CD4-positive, alpha-beta T cell treated with Interleukin-15 for 4 hours (primary cell): ENCODE measurements at places on chromosomes 4 and X.

GRCh38 chrX:41799661-41800060 lies 75.7 kb downstream of the GPR82 start:
- DNase-seq = no peak

DNA sequence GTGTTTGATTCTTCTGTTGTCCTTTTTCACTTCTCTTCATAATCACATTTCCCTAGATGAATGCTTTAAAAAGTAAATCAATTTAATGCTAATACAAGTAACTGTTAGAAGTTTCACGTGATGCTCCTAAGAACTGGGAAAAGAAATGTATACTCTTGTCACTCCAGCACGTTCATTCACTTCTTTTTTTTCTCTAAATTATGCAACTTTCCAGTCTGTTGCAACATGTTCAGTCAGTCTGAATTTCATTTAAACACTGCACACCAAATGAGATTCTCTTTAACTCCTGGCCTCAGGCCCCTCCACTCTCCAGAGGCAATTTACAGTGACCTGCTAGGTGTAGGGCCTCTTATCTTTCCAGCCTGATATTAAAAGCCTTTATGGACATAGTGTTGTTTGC lies 321.9 kb downstream of the HS3ST1 start:
- no peak for DNase-seq

DNA sequence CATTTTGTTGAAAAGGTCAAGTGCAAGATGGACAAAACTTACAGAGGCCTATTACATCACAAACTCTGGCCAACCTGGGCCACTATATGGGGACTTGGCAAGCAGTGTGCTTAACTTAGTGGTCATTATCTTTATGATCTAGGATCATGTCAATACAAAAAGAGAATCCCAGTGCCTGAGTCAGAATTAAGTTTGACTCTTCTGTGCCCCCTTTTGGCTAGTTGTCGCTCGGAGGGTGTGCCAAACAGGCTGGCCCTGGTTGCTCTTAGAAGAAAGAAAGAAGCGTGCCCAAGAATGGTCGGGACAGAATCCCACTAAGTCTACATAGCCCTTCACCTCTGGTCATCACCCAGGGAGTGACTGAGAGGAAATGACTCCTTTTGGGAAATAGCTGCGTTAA lies 100.1 kb downstream of the EIF4E start:
- peak; percentile 33 for DNase-seq

GRCh38 chrX:10159145-10159468 lies 2.3 kb downstream of the CLCN4 start:
- no peak for DNase-seq

DNA sequence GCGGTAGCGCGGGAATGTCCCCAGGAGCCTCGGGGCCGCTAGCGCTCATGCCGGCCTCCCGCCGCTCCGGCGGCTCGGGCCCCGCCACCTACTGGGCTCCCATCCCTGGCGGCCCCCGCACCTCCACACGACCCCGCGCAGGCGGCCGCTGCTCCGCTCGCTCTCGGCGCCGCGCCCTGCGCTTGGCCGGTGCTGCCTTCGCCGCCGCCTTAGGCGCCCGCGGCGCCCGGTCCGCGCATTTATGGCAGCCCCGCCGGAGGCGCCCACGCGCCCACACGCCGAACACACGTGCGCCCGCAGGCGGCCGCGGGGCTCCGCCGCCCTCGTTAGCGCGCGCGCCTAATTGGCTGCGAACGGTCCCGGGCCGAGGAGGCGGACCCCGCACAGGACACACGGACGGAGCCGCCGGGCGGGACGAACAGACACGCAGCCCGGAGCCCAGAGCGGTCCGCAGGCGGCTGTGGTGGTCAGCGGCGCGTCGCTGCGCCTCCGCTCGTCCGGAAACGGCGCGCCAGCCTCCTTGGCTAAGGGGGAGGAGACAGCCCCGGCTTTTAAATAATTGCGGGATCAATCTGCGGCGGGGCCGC lies at the start of gene NKX1-1:
TSS of gene NKX1-1 (minus strand) at position 49 of the 587 bp plus-strand sequence. CDS start at position 49, 0 bp downstream.
- no peak for DNase-seq

DNA sequence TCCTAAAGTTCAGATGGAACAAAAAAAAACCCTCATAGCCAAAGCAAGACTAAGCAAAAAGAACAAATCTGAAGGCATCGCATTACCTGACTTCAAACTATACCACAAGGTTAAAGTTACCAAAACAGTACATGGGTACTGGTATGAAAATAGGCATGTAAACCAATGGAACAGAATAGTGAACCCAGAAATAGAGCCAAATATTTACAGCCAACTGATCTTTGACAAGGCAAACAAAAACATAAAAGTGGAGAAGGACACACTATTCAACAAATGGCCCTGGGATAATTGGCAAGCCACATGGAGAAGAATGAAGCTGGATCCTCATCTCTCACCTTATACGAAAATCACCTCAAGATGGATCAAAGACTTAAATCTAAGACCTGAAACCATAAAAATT lies 44.2 kb upstream of the TMEM192 start:
- no peak for DNase-seq

- DNase-seq = no peak
Observed at GRCh38 chrX:152155766-152156310, 17.5 kb upstream of the MAGEA10 start.

- DNase-seq = peak; percentile 8
Observed at GRCh38 chr4:52659722-52660261, 691 bp upstream of the USP46 start.

DNA sequence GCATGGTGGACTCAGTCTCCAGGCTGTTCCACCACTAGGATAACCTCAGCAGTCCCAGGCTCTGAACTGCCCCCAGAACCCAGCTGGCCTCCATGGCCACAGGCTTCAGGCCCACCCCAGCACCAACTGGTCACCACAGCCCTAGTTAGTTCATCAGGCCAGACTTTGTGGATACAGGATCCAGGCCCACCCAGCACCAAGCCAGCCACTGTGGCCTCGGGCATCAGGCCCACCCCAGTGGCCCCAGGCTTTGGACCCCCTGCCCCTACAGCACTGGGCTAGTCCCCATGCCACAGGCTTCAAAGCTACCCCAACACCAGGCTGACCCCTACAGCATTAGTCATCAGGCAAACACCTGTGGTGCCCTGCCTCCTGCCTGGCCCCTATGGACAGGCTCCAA lies 50.0 kb downstream of the ZCCHC13 start:
- DNase-seq = no peak

- no peak for DNase-seq
Observed at GRCh38 chrX:2516623-2517022, 15.8 kb upstream of the DHRSX start.

DNA sequence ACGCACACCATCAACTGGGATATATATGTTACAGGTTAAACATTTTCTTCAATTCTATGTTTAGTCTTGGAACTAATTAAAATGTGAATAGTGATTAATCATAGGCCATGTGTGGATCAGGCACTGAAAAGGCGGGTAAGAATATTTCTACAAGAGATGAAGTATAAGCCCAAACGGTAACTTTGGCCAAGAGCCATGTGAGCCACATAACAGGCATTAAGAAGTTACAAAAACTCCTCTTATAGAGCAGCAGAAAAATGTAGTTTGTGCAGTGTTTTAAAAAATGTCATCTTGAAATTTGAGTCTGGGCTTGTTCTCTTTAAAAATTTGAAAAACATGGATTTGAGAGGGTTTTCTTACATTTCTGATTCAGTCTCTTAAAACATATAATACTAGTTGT lies 521.8 kb upstream of the DIPK2B start:
- no peak for DNase-seq

DNA sequence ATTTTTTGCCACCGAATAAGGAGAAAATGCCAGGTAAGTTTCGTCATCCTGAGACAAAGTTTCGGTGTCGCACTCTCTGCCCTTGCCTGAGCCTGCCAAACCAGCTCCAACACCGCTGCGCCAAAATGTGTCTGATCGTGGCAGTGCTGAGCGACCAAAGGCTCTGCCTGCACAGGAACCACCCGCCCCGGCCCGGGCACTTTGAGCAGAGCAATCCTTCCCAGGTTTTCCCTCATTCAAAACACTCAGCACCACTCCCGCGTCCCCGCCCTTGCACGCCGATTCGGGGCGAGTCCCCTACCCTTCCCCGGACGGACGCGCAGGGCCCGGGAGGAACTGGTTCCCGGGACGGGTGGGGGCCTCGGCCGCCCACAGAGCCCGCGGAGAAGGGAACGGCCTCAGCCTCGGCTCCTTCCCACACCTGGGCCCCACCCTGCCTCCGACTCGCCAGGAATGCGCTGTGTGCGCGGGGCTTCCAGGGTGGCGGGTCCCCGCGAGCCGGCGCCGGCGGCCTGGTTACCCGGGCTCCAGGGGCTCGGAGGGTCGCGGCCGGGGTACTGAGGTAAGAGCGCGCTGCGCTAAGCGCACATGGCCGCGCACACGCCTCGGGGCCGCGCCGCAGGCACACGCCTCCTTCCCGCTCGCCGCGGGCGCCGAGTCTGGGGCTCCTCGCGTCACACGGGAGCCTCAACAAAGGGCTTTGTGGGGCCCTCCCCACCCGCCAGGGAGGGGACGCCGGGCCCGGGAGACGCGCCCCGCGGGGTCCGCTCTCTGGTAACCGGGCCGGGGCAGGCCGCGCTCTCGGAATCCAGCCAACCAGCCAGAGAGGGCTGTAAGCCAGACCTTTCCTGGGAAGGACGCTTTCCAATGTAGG lies at the start of gene C4orf36:
TSS of gene C4orf36 (minus strand) at position 661 of the 874 bp plus-strand sequence. CDS start 902 bp downstream, outside the sequence.
- no peak for DNase-seq

DNA sequence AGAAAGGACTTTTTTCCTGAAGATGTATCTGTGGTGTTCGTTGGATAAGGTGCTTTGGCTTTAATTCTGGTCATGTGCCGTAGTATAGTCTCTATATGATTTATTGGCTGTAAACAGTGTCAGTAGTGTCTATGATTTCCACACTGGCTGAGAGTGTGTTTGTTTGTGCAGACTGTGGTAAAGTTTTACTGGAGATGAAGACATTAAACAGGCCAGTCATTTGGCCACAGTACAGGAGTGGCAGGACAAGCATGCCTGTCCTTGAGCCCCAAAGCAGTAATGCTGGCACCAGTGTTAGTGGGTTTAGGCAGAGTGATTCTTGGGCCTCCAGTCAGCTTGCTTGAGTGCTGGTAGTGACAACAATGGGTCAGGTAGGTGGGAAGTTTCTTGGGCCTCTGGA lies 1023.9 kb upstream of the GRID2 start:
- DNase-seq = no peak

DNA sequence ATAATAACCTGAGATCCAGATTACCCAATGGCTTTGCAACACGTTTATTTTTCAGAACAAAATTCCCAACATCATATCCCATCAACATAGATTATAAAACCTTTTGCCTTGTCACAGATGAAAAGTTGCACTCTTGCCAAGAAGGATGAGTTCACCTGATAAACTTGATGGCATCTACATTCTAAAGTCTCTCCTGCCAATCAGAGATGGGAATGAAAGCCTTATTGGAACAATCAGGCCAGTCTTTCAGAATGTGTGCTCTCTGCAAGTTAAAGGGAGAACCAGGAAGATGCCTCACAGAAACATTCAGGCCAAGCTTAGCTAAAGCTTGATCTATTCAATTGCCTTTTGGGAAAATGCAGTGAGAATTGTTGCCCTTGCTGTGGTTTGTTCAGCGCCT lies 1.3 kb downstream of the LPAR4 start:
- DNase-seq = no peak

DNA sequence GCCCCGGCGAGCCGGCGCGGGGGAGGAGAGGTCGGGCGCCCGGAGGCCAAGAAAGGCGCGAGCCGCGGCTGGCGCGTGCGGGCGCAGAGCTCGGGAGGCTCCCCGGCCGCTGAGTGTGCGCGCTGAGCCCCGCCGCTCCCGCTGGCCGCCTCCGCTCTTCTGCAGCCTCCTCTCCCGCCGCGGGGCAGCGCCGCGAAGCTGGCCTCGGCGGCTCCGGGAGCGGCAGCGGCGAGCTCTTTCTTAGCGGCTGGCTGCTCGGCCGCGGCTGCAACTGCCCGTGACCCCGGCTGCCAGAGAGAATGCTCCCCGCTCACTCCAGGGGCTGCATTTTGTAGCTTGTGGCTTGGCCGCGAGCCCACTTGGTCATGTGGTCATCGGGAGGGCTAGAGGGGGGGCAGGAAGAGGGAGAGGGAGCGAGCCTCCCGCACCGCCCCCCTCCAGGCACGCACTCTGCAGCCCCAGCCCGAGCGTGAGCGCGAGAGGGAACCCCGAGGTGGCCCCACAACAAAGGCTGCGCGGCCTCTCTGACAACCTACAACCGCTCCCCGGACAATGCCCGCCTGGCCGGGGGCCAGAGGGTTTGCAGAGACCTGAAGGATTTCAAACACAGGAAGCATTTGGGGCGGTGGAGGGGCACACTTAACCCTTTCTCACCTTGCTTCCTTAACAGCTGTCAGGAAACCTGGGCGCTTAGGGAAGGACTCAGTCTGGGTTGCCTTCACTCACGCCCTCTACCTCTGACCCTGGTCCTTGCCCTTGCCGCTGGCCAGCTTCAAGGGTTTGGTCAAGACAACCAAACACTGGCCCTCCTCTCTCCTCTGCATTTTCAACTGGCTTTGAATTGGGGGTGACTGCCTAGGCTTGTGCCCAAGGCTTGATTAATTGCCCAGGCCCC lies at the start of gene APLN:
TSS of gene APLN (minus strand) at position 305 of the 895 bp plus-strand sequence. CDS start 326 bp downstream, outside the sequence.
- no peak for DNase-seq

- no peak for DNase-seq
Observed at GRCh38 chrX:56795309-56795868, 66.3 kb downstream of the NBDY start.

DNA sequence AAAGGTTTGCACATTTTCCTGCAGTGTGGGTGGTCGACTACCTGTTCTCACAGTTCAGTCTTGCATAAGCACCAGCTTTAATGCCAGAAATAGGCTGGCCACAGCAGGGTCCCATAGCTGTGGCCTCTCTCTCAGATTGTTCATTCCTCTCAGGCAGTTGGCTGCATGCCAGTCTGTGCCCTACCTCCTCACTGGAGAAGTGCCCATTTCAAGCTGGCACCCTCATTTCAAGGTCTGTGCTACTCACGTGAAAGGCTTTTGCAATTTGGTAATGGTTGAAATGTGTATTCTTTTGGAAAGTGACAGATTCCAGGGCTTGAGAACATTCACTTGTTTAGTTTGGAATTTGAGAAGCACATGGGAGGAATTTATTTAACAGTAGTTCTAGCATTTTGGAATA lies 28.9 kb upstream of the MTMR1 start:
- DNase-seq = no peak

DNA sequence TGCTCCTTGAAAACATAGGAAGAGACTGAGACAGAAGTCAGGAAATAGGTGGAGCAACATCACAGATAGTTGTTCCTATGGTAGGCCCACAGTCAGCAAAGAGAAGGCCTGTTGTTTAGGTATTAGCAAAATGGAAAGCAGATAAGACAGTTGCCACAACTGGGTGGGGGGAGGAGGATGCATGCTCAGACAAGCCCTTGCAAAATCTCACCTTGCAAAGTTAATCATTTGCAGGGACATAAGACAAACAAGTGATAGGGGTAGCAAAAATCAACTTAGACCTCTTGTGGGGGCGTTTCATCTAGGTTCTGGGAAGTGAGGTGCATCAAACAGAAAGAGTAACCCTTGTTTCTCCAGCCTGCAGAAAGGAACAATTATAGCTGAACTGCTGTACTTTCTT lies 30.7 kb downstream of the SERPINA7 start:
- no peak for DNase-seq

GRCh38 chr4:6128221-6128850 lies 72.0 kb downstream of the JAKMIP1 start:
- DNase-seq = no peak
